ENCODE measurements at places on chromosomes 16 and 17. TPM values are rescaled to one million over a fixed set of nuclear protein-coding genes. Genes with fewer than 3 reads are reported as not detected.

The NPIPA8 gene
- 3.3 TPM for total RNA-seq

The CRHR1 gene
- not detected for total RNA-seq

The C17orf50 gene
- not detected for total RNA-seq

The TPSD1 gene
- total RNA-seq = 0.28 TPM

The KRT34 gene
- total RNA-seq = not detected

The USP22 gene
- 109 TPM for total RNA-seq

The C17orf113 gene
- total RNA-seq = 0.17 TPM

The CHST4 gene
- 0.09 TPM for total RNA-seq

The CDR2L gene
- 1.5 TPM for total RNA-seq

The FOXN1 gene
- not detected for total RNA-seq

The CCL16 gene
- 22.3 TPM for total RNA-seq

The CCL14 gene
- total RNA-seq = 1.9 TPM

DNA sequence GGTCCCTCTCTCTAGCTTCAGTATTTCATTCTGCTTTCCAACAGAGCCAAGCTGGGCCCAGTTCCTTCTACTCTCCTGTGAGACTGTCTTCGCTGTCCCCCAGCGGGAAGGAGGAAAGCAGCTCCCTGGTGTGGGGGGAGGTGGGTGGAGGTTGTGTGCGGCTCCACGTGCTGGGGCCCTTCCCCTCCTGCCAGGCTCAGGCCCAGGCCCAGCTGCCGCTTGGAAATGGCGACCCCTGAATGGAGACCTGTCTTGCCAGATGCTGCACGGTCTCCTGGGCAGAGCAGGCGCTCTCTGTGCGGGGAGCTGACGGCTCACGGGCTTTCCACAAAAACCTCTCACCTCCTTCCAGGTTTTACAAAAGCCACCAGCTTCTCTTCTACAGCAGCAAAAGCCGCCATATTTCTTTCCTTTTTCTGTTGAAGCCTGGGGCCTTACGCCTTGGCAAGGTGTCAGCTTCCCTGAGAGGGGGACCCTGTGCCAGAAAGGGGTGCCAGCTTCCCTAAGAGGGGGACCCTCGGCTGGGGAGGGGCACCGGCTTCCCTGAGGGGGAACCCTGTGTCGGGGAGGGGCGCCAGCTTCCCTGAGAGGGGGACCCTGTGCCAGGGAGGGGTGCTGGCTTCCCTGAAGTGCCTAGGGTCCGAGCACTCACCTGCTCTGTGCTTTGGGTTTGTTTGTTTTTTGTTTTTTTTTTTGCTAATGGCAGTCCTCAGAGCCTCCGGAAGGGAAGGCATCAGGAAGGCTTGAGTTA is 47.5 kb downstream of the ZNF778 start:
- no peak for DNase-seq

GRCh38 chr17:44314869-44315661 is 6.7 kb downstream of the RUNDC3A start:
- no peak for DNase-seq

DNA sequence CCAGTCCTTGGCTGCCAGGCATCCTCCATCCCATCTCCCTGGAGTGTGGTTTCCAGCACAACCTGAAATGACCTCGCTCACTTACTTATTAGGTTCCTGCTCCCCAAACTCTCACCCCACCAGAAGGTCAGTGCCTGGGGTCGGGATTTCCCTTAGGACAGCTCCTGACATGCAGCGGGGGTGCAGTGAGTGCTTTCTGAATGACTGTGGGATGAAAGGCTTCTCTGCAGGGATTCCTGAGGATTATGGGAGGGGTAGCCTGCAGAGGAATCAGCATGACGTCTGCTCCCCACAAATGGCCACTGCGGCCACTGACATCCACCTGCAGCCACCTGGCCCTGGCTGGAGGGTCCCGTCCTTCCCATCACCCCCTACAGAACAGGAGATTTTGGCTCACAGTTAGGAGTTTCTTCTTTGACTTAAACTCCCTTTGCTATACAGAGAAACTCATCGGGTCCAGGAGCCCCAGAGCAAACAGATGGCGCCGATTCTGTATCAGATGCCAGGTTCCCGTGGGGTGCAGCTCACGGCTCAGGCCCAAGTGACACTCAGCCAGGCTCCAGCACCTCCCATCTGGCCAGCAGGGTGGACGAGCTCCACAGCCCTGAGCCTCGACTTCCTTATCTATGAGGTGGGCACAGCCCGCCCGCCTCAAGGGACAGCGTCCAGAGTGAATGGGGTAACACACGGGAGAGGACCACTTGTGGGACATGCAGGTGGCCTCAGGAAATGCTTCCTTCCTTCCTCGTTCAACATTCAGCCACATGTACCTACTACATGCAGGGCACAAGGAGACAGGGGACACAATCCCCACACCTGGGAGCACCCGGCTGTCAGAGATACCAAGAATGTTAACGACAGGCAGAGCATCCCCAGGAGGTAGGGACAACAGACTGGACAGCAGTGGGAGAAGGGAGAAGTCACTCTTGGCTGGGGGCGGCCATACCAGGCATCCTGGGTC is 69.8 kb downstream of the RMI2 start:
- DNase-seq = no peak

DNA sequence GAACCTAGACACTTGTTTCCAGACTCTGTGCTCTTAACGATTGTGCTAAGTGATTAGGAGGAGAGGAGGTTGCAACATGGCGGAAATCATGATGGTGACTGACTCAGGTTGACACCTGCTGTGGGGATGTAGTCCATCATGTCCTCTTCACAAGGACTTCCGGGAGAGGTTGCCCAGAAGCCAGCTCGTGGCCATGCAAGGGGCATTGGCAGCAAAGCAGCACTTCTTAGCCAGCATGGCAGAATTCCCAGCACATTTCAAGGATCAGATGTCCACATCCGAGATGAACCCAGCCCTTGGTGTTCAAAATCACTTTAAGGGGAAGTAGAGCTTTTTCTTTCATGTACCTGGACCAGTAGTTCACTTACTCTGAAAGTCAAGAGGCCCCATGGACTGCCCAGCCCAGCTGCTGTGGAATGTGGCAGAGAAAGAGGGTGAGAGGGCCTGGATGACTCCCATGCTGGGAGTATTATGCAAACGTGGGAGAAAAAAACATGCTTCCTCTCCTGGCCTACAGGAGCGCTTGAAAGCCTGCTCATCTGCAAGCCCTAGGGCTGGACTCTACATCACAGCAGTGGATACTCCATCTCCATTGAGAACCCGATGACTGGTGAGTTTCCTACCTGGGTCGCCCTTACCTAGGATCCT is 65.5 kb downstream of the IRX6 start:
- no peak for DNase-seq

DNA sequence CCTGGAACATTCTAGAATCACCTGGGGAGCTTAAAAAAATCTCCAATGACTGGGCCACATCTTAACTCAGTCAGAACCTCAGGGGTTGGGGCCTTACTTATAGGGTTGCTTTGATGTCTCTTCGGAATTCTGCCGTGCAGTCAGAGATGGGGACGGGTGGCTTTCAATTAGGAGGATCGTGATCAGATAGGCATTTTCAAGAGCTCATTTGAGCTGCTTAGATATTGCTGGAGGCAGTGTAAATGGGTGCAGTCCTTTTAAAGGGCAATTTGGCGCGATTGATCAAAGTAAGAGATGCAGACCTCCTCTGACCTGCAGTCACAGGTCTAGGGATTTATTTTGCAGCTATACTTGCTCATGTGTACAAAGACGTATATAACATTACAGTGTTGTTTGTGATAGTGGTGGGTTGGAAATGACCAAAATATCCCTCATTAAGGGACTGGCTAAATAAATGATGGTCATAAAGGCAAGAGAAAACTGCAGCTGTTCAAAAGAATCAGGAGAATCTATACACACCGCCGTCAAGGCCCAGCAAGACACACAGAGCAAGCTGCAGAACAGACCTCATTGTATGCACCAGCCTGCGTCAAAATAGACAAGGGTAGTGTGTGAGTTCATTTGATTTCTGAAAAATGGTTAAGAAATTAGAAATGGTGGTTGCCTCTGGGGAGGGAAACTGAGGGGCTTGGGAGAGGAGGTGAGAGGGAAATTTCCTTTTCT is 6.3 kb upstream of the KCNG4 start:
- DNase-seq = no peak

DNA sequence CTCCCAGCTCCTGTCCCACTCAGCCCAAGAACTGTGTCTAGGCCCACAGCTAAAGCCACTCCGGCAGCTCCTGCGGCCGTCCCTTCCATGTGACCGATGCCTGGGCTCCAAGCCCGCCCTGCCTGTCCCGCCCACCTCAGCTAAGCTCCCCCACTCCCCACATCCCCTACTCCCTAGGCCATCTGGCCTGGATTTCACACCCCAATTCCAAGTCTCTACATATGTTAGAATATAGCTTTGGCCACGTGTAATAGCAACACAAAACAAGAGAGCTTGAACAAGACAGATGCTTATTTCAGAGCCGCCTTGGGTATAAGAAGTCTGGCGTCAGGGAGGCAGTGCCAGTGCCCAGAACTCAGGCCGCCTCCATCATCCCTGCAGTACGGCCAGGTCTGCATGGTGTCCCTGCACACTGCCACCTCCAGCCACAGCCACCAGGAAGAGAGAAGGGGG is 30.0 kb upstream of the USP22 start:
- no peak for DNase-seq

- DNase-seq = no peak
These were observed 22.3 kb downstream of the ARHGAP27 start for GRCh38 chr17:45410144-45411091.

DNA sequence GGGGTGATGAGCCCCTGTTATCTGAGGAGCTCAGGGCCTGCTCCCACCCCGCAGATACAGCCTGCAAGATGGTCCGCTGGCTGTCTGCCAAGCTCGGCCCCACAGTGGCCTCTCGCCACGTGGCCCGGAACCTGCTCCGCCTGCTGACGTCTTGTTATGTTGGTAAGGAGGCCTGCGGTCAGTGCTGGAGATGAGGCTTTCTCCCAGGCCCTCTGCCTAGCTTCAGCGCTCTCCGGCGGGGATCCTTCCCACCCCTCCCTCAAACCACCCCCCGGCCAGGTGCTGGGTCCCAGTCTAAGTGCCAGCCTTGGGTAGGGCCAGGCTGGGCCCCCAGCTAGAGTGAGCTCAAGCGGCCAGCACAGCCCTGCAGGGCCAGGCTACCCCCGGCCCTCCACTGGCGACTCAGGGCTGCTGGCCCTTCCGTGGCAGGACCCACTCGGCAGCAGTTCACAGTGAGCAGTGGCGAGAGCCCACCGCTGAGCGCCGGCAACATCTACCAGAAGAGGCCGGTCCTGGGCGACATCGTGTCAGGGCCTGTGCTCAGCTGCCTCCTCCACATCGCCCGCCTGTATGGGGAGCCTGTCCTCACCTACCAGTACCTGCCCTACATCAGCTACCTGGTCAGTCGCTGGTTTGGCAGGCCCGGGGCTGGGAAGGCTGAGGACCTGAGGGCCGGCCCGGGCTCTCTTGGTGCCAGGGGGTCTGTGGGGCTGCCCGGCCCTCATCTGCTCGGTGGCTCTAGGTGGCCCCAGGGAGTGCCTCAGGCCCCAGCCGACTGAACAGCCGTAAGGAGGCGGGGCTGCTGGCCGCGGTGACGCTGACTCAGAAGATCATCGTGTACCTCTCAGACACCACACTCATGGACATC is 6.1 kb downstream of the WDR81 start:
- peak; percentile 97 for DNase-seq

GRCh38 chr16:88839745-88840599 is 16.8 kb downstream of the GALNS start:
- no peak for DNase-seq

GRCh38 chr17:1590029-1590746 is 27.6 kb upstream of the PITPNA start:
- no peak for DNase-seq

GRCh38 chr17:9645851-9646545 is 681 bp downstream of the USP43 start:
- peak; percentile 51 for DNase-seq

DNA sequence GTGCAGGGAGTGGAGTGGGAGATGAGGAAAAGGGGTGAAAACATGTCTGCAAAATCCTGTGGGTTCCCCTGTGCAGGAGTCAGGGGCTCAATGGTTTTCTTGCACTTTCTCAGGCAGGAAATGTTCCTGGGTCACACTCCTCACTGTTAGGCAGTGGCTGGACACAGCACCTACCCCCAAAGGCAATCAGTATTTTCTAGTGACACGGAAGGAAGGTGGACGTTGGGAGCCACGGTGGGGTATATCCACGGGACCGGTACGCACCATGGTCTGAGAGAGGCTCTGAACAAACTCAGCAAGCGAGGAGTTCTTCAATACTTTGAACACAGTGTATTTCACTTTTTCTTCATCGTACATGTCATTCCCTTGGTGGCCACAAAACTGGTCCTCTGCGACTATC is 20.9 kb downstream of the LITAFD start:
- DNase-seq = no peak

All from liver (tissue), 10 donors.